Aorta (tissue), 5 donors: ENCODE measurements at places on chromosomes 16 and 17. TPM values are rescaled to one million over a fixed set of nuclear protein-coding genes. Genes with fewer than 3 reads are reported as not detected.

- H3K4me3 ChIP-seq, result no peak overlapping the region
- no peak overlapping the region for H3K27ac ChIP-seq
- no peaks in the 10 kb centered on the region for H3K4me1 ChIP-seq
- H3K36me3 ChIP-seq, result no peaks in the 10 kb centered on the region
Measured at GRCh38 chr16:3356118-3356517, 429 bp downstream of the OR2C1 start.

DNA sequence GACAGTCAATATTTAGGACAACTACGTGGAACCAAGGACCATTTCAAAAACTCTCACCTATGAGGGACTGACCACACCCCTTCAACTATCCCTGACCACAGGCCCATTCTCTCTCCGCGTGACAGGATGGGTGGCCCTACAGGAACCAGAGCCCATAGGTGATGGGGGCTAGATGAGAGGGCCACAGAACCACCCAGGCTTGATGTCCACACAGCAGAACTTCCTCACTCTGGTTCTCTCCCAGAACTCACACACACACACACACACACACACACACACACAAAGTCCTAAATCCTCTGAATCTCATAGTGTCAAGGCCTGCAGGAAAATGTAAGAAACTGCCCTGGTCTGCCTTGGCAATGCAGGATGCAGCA is 1.5 kb downstream of the ZNF319 start:
- DNase-seq, result no peak
- H3K27ac ChIP-seq, result no peak overlapping the region
- H3K27me3 ChIP-seq, result no peaks in the 10 kb centered on the region
- no peak overlapping the region for H3K4me3 ChIP-seq

CSH2 gene
- total RNA-seq, result not detected

TK1 gene
- total RNA-seq, result 2.4 TPM

- no peaks in the 10 kb centered on the region for H3K4me1 ChIP-seq
- H3K27me3 ChIP-seq, result no peaks in the 10 kb centered on the region
Measured at GRCh38 chr17:49486012-49486641, 9.0 kb upstream of the NGFR start.

TANGO6 gene
- 19.9 TPM for total RNA-seq

NRN1L gene
- not detected for total RNA-seq

- no peaks in the 10 kb centered on the region for H3K4me1 ChIP-seq
- H3K36me3 ChIP-seq, result no peaks in the 10 kb centered on the region
- no peak overlapping the region for H3K27ac ChIP-seq
- no peak for DNase-seq
Measured at GRCh38 chr17:61390479-61390791, 9.2 kb upstream of the TBX2 start.
